ENCODE measurements at places on chromosomes 12 and 14. TPM values are rescaled to one million over a fixed set of nuclear protein-coding genes. Genes with fewer than 3 reads are reported as not detected.

DNA sequence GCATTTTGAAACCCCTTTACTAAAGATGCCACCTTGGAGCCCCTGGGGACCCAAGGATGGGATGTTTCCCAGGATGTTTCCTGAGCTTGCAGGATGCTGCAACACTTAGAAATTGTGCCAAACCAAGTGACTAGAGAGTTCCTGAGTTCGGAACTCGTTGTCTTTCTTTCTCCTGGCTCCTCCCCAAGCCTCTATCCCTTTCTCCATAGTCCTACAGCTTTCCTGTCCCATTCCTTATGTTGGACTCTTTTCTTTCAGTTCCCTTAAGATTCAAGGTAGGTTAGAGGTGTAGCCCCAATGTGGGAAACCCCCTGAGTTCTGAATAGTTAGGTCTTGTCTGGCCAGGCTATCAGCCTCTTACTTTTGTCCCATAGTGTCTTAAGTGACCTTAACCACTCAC lies 1.4 kb upstream of the KIF5A start:
- DNase-seq = no peak

DNA sequence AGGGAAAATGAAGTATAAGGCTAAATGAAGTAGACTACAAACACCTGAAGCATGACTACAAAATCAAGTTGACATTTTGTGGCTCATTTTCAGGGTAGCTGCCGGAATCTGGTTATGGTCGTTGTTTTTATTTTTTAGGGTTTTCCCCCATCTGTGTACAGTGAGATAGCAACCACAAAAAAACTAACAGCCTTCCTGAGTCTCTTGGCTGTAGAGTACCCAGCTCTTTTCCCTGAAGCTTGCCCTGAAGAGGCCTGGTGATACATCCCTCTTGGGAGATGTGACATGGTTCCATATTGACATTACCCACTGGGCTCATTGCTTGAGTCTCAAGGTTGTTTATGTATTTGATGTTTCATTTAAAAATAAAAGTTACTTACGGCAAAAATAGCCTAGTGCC lies 424.0 kb downstream of the ZFP36L1 start:
- no peak for DNase-seq

GRCh38 chr12:65443038-65443437 lies 164.6 kb downstream of the MSRB3 start:
- DNase-seq = no peak

Gene KRT74
- polyA plus RNA-seq = not detected

Gene BORCS5
- 10.8 TPM for polyA plus RNA-seq

All from urinary bladder (tissue), 4 donors.